Stimulated activated CD4-positive, alpha-beta T cell treated with anti-CD3 and anti-CD28 coated beads, Interleukin-15, amount 100 ng/mL, for 24 hours (primary cell): ENCODE measurements at places on chromosomes 2 and 18.

- DNase-seq: no peak
Observed at GRCh38 chr2:234818937-234819336, 132.9 kb upstream of the SH3BP4 start.

- DNase-seq: no peak
Observed at GRCh38 chr2:208326016-208326415, 60.0 kb downstream of the PIKFYVE start.

DNA sequence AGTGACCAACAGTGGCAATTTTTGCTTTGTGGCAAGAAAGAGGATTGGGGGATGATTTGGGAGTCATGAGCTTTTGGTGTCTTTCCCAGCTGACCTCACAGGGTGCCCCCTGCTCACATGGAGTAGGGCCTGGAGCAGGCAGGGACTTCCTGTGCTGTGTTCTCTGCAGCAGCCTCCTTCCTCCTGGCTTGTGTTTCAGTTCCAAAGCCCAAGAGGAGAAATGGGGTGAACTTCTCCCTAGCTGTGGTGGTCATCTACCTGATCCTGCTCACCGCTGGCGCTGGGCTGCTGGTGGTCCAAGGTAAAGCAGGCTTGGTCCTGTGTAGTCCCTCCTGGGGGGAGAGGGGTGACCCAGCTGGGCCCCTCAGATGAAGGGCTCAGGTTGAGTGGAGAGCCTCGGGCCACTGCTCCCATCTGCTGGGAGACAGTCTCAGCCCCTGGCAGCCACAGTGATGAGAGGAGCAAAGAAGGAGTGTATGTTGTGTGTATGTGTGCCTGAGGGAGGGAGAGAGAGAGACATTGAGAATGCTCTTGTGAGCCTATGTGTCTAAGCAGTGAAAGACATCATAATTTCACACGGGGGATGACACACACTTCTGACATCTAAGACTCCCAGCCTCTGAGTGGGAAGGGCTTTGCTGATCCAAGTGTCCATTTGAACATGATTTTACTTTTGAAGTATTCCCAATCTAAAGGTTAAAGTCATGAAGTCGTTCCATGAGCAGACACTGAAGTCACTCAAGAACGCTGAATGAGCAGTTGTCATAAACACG lies 27.2 kb downstream of the MARCO start:
- no peak for DNase-seq

DNA sequence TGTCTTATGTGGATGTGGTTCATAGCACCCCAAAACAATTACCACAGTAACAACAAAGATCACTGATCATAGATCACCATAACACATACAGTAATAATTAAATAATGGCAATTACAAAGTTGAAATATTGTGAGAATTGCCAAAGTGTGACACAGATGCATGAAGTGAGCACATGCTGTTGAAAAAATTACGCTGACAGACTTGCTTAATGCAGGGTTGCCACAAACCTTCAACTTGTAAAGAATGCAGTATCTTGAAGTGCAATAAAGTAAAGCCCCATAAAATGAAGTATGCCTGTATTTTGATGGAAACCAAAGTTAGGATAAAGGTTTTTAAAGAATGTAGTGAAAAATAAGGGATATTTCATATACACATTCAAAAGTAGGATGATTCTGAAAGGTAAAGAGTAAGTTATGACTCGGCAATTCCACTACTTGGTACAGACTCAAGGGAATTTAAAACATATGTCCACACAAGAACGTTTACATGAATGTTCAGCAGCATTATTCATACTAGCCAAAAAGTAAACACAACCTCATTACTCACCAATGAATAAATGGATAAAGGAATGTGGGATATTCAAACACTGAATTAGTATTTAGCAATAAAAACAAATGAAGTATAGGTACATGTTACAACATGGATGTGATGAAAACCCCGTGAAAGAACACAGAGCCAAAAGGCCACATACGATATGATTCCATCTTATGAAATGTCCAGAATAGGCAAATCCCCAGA lies 61.6 kb downstream of the SCN9A start:
- no peak for DNase-seq

DNA sequence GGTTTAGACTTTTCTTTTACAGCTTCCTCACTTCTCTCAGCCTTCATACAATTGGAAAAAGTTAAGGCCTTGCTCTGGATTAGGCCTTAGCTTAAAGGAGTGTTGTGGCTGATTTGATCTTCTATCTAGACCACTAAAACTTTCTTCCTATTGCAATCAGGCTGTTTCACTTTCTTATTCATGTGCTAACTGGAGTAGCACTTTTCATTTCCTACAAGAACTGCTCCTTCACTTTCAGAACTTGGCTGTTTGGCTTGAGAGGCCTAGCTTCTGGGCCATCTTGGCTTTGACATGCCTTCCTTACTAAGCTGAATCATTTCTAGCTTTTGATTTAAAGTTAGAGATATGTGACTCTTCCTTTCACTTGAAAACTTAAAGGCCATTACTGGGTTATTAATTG lies 114.3 kb downstream of the ARHGEF4 start:
- DNase-seq: no peak

DNA sequence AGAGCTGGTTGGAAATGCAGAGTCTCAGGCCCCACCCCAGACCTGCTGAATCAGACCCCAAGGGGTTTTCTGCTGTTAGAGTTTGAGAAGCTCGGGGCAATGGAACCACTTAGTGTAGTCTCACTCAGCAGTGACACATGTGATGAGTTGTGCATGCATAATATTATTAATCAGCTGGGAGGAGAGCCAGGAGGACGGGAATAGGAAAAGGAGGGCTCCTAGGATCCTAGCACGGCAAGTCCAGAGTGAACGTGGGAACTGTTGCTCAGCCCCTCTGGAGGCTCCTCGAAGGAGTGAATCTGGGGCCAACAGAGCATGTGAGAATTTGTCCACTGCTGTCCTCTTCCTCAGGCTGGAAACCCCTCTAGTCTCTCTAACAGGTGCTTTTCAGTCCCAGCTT lies 87.1 kb downstream of the HS1BP3 start:
- no peak for DNase-seq

- no peak for DNase-seq
Observed at GRCh38 chr18:48002933-48003365, 72.5 kb upstream of the SMAD2 start.

GRCh38 chr2:231512222-231512621 lies 18.0 kb downstream of the NMUR1 start:
- no peak for DNase-seq

GRCh38 chr2:225028572-225028971 lies 13.7 kb downstream of the DOCK10 start:
- no peak for DNase-seq

DNA sequence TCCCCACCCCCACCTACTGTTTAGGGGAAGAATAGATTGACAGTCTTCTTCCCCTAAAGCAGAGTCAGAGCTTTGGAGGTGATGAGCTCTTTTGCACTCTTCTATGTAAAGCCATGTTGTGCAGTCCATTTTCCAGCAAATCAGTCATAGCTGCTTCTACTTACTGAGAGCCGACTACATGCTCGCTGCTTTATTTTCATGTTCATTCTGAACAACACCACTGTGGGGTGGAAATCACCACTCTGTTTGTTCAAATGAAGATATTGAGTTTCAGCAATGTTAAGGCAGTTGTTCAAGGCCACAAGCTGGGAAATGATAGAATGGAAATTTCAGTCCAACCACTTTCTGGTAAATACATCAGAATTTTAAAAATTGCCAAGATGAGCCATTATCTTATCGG lies 88.3 kb downstream of the INSIG2 start:
- DNase-seq: no peak

GRCh38 chr2:101828673-101829334 lies 131.3 kb downstream of the MAP4K4 start:
- DNase-seq: no peak

GRCh38 chr2:239539776-239540100 lies 138.9 kb upstream of the HDAC4 start:
- no peak for DNase-seq

- DNase-seq: no peak
Observed at GRCh38 chr2:182393270-182393760, 33.5 kb downstream of the PDE1A start.

DNA sequence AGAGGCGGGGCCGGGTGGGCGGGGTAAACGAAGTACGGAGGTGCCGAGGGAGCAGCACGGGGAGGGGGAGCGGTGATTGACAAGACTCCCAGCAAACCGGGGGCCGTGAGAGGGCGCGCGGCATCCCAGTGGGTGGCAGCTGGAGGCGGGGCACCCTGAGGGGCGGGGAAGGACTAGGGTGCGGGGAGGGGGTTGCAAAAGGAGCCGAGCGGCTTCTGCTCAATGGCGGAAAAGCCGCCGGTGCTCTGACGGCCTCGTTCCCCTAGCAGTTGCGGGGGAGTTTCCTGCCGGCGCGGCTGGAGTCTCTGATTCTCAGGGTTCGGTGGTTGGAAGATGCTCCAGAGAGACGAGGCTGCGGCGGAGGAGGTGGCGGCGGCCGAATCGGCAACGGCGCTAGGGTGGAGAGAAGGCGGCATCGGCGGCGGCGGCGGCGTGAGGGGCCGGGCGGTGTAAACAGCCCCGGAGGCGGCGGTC lies at the start of gene PPM1B:
TSS of gene PPM1B (plus strand) at position 195 of the 474 bp plus-strand sequence. CDS start 32,325 bp downstream, outside the sequence.
- DNase-seq: peak; percentile 100

GRCh38 chr2:168084288-168084687 lies 163.1 kb downstream of the STK39 start:
- no peak for DNase-seq

- no peak for DNase-seq
Observed at GRCh38 chr18:39958876-39959275, 1996.2 kb upstream of the PIK3C3 start.

GRCh38 chr2:240254337-240255164 lies 114.1 kb upstream of the OTOS start:
- DNase-seq: no peak

DNA sequence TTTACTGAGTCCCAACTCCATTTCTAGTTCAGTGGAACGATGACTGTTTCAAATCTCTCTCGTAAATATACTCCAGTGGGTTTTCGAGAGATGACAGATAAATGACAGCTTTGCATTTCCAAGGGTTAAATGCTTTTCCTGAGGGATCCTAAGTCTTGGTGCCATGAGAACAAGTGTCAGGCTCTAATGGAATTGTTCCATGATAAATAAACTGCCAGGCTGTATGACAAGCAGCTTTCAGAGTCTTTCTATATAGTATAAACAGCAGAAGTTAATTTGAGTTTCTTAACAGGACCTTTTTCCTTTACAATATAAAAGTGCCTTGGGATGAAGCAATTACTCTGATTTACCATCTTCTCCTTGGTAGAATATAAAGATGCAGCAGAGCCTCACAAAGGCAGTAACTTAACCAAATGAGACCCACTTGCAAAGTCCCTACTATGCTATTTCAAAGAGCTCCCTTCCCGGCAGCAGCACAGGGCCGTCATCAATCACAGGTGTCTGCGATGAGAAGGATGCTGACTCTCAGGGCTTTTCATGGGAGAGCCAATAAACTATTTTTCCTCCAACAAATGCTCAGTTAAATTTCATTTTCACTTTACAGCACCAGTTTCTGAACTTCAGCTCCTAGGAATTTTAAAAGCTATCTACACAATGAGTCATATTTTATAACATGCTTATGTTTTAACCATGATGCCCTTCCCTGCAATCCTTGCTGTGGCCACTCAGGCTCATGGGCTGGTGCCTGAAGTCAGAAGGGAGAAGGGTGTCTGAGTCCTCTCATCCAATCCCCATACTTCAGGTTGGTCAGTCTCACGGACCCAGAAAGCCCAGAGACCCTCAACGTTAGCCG lies 123.8 kb downstream of the AFF3 start:
- DNase-seq: no peak

DNA sequence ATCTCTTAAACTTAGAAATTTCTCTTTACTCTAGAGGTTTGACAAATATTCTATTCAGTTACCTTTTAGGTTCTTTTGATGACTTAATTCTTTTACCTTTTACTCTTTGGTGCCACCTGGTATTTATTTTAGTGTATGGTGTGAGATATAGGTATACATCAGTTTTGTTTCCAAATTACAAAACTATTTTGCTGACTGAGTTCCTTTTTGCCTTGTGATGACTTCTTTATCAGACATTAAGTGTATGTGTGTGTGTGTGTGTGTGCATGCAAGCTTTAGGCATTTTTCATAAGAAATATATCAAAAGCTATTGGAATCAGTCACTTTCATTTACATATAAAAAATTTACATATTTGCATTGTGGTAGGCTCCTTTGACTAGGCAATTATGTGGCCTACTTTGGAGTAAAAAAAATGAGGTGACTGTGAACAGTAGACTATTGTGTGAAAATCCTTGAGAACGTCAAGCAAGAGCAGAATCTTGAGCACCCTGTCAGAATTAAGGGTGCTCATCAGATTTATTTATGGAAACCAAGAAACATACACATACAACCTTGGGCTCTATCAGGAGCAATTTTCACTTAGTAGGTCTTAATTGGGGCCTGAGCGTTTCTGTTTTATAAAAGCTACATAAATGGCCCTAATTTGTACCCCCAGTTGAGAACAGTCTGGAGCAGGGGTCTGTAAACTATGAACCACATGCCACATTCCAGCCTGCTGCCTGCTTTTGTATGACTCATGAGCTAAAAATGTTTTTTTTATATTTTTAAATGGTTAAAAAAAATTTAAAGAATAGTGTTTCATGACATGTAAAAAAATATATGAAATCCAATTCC lies 415.9 kb downstream of the SLC4A3 start:
- DNase-seq: no peak

DNA sequence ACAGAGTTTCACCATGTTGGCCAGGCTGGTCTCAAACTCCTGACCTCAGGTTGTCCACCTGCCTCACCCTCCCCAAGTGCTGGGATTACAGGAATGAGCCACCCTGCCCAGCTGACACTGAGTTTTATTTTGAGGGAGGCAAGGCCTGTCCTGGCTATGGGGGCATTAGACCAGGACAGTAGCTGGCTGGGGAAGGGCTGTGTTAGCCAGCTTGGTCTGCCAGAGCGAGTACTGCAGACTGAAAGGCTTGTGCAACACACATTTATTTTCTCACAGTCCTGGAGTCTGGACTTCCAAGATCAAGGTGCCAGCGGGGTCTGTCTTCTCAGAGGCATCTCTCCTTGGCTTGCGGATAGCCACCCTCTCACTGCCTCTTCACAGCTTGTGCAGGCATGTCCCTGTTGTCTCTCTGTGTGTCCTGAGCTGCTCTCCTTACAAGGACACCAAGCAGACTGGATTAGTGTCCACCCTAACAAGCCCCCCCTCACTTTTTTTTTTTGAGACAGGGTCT lies 59.4 kb upstream of the HAAO start:
- DNase-seq: no peak

- no peak for DNase-seq
Observed at GRCh38 chr2:26324903-26325302, 21.0 kb upstream of the SELENOI start.

GRCh38 chr18:78082816-78083215 lies 833.2 kb downstream of the GALR1 start:
- no peak for DNase-seq

- no peak for DNase-seq
Observed at GRCh38 chr2:61750624-61751023, 103.2 kb downstream of the FAM161A start.

GRCh38 chr2:131557558-131558321 lies 30.1 kb downstream of the CCDC74A start:
- no peak for DNase-seq
